Tibial artery (tissue), 4 donors: ENCODE measurements at places on chromosomes 2 and 18.
A peak's percentile ranks its signal among the peaks of the same experiment; 100 is the strongest.

GRCh38 chr2:12313445-12314126 is 403.1 kb upstream of the TRIB2 start:
- no peak for DNase-seq

GRCh38 chr2:202005272-202005887 is 28.3 kb upstream of the FZD7 start:
- no peak for DNase-seq

- DNase-seq = no peak
Measured at GRCh38 chr2:57510704-57511103, 535.9 kb upstream of the VRK2 start.

GRCh38 chr2:173059292-173059691 is 16.4 kb upstream of the MAP3K20 start:
- no peak for DNase-seq

DNA sequence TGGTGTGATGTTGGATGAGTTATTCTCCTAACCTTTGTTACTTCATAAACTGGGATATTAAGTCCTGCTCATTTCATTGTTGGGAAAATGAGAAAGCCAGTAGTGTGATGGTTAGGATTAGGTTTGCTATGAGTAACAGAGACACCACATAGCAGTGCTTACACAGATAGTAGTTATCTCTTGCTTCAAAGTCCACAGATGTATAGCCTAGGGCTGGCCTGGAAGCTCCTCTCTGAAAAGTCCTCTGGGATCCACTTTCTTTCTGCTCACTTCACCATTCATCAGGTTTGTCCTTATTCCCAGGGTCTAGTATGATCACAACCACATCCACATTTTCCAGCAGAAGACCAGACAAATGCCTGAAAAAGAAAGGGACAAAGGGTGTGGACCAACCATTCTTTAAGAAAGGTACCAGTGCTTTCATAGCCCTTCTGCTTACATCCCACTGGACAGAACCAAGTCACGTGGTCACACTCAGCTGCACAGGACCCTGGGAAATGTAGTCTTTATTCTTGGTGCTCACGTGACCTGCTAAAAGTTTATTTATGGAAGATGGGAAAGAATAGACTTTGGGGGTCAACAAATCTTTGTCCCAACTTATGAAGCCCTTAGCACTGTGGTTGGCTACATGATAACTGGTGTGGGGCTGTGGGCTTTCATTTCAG is 108.9 kb downstream of the INSIG2 start:
- no peak for DNase-seq

DNA sequence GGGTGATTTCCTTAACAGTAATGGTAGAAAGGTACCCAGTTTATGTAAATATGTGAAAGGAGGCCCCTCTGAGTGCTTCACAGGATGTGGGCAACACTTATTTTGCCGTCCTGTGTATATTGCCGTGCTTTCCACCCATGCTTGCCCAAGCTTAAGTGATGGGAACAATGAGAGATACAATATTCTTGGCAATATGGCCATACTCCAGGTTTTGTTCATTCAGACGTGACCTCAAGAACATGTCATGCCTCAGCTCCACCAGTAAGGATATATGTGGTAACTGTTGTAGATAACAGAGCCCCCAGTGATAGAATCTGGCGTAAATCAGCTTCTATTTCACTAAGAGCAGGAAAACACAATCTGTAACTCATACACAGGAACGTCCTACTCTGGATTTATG is 318.7 kb downstream of the PTPRM start:
- DNase-seq = no peak

GRCh38 chr18:70243131-70243929 is 37.8 kb upstream of the RTTN start:
- DNase-seq = no peak

DNA sequence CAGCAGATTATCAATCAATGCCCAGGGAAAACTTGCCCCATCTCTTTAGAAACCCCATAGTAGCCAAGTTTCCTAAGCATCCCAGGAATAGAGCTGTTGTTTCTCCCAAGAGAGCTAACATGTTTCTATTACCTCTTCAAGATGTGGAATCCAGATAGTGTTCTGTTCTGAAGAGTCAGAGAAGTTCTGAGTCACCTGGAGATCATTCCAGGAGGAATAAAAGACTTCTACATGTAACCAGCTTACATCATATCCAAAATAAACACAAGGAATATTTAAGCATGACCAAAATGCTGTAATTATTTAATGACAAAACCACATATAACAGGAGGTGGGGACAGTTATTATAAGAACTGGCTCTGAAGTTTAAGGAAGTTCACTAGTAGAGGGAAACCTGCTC is 51.0 kb upstream of the GORASP2 start:
- DNase-seq = no peak

GRCh38 chr2:186533717-186534116 is 47.7 kb downstream of the ZC3H15 start:
- DNase-seq = no peak

- DNase-seq = no peak
Measured at GRCh38 chr2:56739413-56739812, 555.6 kb downstream of the CCDC85A start.

GRCh38 chr2:62713837-62714236 is 8.3 kb downstream of the EHBP1 start:
- DNase-seq = no peak

- peak; percentile 94 for DNase-seq
Measured at GRCh38 chr2:20611077-20611843, 39.6 kb downstream of the HS1BP3 start.

GRCh38 chr2:228938629-228939028 is 332.5 kb downstream of the PID1 start:
- DNase-seq = no peak

- no peak for DNase-seq
Measured at GRCh38 chr2:106782681-106783080, 103.3 kb downstream of the ST6GAL2 start.

DNA sequence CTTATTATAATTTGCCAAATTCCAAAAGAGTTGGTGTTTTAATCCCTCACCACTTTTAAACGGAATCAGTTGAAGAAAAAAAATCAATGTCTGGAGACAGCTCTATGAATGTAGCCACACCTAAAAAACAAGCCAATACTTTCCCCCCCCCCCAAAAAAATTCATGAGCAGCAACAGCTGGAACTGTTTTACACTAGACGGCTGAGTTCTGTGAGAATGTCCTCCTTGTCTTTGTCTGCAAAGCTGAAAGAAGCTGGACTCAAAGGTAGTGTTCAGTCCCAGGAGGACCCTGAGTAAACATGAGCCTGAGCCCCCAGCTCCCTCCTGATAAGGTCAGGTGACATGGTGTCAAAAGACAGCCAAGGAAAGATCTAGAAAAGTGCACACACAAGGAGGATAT is 68.2 kb downstream of the ZNF521 start:
- DNase-seq = no peak

DNA sequence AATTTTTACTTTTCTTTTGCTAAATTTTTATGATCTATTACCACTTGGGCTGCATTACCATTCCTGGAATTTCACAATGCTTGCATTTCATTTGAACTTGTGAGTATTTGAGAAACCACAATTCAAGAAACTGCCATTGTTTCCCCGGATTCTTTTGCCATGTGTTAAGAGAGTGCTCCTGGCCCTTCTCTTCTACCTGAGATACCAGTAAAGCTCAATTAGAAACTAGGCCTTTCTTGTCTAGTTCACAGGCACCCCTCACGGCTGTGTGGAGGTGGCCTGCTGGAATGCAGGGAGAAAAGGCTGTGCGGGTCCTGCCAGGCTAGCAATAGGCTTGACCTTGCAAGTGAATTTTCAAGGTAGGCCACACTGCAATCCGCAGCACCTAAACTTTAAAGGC is 40.8 kb downstream of the ZEB2 start:
- DNase-seq = no peak

- no peak for DNase-seq
Measured at GRCh38 chr2:18178736-18179349, 300.4 kb downstream of the KCNS3 start.

DNA sequence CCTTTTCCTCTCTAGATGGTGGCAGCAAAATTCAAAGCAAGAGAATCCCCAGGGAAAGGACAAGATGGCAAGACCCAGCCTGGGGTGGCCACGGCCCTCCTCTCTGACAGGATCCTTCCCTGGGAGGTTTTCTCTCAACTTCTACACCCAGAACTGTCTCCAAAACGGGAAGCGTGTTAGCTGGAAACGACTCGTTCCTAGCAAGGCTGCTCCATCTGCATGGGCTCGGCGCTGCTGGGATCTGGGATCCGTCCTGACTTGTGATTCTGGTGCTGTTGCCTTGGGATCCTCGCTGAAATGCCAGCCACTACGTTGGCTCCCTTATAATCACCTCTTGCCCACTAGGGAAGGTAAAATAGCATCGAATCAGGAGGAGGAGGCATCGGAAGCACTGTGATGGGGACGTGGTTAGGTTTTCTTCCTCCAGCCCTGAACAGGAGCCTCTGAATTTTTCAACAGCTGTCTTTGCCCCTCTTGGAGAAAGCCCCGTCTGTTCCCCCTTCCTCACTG is 514.8 kb upstream of the MYT1L start:
- peak; percentile 47 for DNase-seq

- DNase-seq = no peak
Measured at GRCh38 chr2:193469251-193469650, 1274.5 kb upstream of the TMEFF2 start.

GRCh38 chr2:240636563-240637115 is 11.4 kb downstream of the GPR35 start:
- peak; percentile 39 for DNase-seq

GRCh38 chr18:9870431-9871008 is 15.3 kb upstream of the TXNDC2 start:
- no peak for DNase-seq

DNA sequence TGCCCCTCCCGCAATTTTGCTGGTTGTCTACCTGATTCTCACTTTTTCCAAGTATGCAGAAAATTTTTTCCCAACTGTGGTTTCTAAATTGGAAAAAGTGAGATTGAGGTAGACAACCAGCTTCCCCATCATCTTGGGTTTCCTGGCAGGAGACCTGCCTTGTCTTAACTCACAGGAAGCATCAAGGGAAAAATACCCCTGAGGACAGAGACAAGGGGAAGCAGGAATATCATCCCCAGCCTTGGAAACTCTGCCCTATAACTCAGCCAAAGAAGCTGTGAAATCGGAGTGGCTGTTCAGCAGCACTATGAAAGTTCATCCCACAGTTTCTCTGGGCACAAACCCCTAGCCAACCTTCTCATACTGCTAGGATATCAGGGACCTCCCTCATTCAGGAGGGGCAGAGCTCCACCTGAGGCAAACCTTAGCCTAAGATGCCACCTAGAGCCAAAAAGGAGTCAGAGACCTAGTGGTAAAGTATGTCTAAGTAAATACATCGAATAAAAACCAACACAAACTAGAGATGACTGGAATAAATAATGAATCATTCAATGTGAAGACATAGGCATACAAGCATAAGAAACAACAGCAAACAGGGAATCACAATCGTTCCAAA is 68.2 kb downstream of the ZSWIM2 start:
- no peak for DNase-seq

DNA sequence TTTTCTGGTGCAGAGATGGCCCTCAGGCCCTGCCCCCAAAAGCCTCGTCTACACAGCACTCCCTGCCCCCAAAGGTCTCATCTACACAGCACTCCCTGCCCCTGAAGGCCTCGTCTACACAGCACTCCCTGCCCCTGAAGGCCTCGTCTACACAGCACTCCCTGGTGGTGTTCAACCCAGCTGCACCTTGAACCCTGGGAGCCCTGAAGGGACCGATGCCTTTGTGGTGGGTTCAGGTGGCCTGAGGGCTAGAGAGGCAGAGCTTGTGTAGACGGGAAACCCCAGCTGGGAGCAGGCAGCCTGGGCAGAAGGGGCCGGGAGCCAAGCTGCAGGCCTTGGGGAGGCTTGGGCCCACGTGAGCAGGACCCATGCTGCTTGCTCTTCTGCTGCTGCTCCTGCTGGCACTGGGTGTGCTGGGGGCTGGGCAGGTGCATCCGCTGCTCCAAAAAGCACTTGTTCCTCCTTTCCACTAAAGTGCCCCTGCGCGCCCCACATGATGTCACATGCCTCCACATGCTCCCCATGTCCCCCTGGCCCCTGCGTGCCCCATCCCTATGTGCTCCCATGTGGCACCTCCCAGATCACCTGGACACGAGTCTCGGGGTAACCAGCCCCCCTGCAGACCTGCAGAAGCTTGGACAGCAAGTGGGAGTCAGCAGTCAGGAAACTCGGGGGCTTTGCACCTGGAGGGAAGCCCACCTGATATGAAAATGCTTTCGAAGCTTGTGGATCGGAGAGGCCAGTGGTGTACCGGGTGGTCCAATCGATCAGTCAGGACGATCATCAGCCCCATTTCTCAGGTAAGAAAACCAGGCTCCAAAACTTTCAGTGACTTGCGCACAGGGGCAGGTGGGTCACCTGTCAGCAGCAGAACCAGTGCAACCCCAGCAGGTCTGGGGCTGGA is 94.9 kb upstream of the CTDP1 start:
- peak; percentile 57 for DNase-seq

DNA sequence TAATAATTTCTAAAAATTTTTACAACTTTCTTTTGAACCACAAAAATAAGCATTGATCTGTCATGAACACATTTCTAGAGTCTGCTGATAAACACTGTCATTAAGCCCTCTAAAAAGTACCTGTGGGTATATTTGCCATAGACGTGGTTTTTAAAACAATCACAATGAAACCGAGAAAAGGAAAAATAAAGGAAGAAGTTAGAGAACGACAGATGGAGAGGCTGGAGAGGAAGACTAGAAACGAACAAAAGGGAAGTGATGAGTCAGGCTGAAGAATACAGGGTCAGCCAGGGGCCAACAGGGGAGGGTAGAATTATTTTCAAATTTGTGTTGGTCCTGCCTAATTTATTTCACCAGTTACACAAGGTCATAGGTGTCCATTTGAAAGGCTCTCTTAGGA is 62.0 kb downstream of the MYL12B start:
- DNase-seq = no peak

GRCh38 chr2:222751238-222751637 is 79.8 kb downstream of the MOGAT1 start:
- DNase-seq = no peak

- DNase-seq = no peak
Measured at GRCh38 chr2:222823183-222823930, 37.5 kb upstream of the ACSL3 start.

DNA sequence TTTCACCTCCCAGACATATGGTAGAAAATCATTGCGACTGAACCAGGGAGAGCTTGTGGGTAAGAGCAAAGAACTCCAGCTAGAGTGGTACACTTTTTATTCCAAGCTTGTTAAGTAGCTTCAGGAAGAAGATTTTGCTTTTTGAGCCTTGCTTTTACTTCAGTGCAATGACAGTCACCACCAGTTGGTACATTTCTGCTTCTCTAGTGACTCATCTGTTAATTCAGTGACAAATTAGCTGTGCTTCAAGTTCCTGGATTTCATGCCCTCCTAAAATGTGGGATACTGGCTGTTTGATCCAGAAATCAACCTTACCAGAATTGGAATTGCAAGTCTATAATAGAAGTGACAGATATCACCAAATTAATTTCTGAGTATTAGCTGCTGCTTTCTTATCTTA is 117.6 kb upstream of the TTN start:
- DNase-seq = no peak

- no peak for DNase-seq
Measured at GRCh38 chr2:51638811-51639210, 606.9 kb upstream of the NRXN1 start.

DNA sequence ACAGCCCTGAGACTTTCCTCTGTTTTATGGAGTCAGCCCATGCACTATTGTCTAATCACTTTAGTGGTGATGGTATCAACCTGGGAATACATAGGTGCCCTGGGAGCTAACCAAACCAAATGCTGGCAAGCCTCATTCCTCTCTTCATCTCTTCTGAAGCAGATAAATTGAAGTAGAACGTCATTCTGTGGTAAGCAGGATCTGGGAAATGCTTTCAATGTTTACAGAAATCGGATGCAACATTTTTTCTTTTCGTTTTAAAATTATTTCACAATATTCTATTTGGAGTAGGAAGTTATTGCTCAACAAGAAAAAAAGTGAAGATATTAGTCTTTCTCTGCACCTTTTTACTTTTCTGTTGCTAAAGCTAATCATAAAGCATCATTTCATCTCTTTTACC is 114.2 kb downstream of the RBMS1 start:
- DNase-seq = no peak
